Lung microvascular endothelial cell (primary cell): ENCODE measurements at places on chromosomes 4 and X. TPM values are rescaled to one million over a fixed set of nuclear protein-coding genes. Genes with fewer than 3 reads are reported as not detected.

Gene ARHGAP6
- total RNA-seq, result under 0.01 and 0.22 TPM in 2 replicates

Gene FAM241A
- total RNA-seq, result 6.8 and 8.1 TPM in 2 replicates

Gene QRFPR
- 0.40 and 0.44 TPM in 2 replicates for total RNA-seq

Gene PPP1R2C
- total RNA-seq, result not detected in 2 replicates

Gene GPR173
- total RNA-seq, result 0.44 and 1.4 TPM in 2 replicates

Gene SCARB2
- total RNA-seq, result 165 and 174 TPM in 2 replicates

Gene KLHL5
- 81.3 and 98.8 TPM in 2 replicates for total RNA-seq

Gene TTC29
- total RNA-seq, result under 0.01 TPM in 1 of 2 replicates, not detected in the other

Gene PRPS1
- total RNA-seq, result 15.5 and 17.3 TPM in 2 replicates

Gene OPN1MW
- total RNA-seq, result 0.79 TPM in 1 of 2 replicates, not detected in the other

Gene PUDP
- 5.8 and 10.0 TPM in 2 replicates for total RNA-seq

Gene SH3TC1
- total RNA-seq, result 96.8 and 147 TPM in 2 replicates

Gene TMEM35A
- 0.99 and 4.8 TPM in 2 replicates for total RNA-seq

Gene GPR119
- not detected in 2 replicates for total RNA-seq

Gene UGT2B7
- not detected in 2 replicates for total RNA-seq

Gene BEX5
- total RNA-seq, result not detected in 2 replicates

Gene S100P
- 0.22 and 0.40 TPM in 2 replicates for total RNA-seq

Gene GLOD5
- not detected in 2 replicates for total RNA-seq

Gene PABPC1L2A
- not detected in 2 replicates for total RNA-seq

Gene RBM46
- total RNA-seq, result 0.22 TPM in 1 of 2 replicates, not detected in the other

Gene TRAPPC11
- 21.6 and 22.6 TPM in 2 replicates for total RNA-seq

Gene FGF5
- total RNA-seq, result 0.22 TPM in 1 of 2 replicates, not detected in the other

Gene MAGEB3
- total RNA-seq, result not detected in 2 replicates

Gene GAGE1
- total RNA-seq, result not detected in 2 replicates

Gene OCIAD1
- total RNA-seq, result 53.0 and 54.4 TPM in 2 replicates

Gene ASB12
- not detected in 2 replicates for total RNA-seq

Gene MTNR1A
- not detected in 2 replicates for total RNA-seq

Gene SLC49A3
- 4.1 and 7.7 TPM in 2 replicates for total RNA-seq

Gene FGFRL1
- 6.3 and 16.9 TPM in 2 replicates for total RNA-seq

Gene CXorf49
- not detected in 2 replicates for total RNA-seq

Gene ODAM
- total RNA-seq, result not detected in 2 replicates

Gene CXCR3
- total RNA-seq, result not detected in 2 replicates

Gene WDR17
- total RNA-seq, result under 0.01 and 0.22 TPM in 2 replicates

Gene TKTL1
- total RNA-seq, result under 0.01 TPM in 1 of 2 replicates, not detected in the other

Gene HMGB3
- 24.4 and 25.3 TPM in 2 replicates for total RNA-seq

Gene EDNRA
- under 0.01 and 0.22 TPM in 2 replicates for total RNA-seq

Gene CXCL13
- not detected in 2 replicates for total RNA-seq

Gene ASMT
- total RNA-seq, result not detected in 2 replicates

Gene MANBA
- 6.8 and 9.1 TPM in 2 replicates for total RNA-seq

Gene SMIM10L2A
- total RNA-seq, result 0.40 and 0.65 TPM in 2 replicates

Gene STATH
- total RNA-seq, result not detected in 2 replicates

Gene SULT1E1
- 3.4 and 5.2 TPM in 2 replicates for total RNA-seq

Gene EMCN
- 34.1 and 41.8 TPM in 2 replicates for total RNA-seq

Gene SETD7
- 38.8 and 63.3 TPM in 2 replicates for total RNA-seq

Gene GYPE
- total RNA-seq, result not detected in 2 replicates

Gene FREM3
- 0.22 and 0.60 TPM in 2 replicates for total RNA-seq

Gene MND1
- 0.40 and 2.8 TPM in 2 replicates for total RNA-seq

Gene KCNE5
- total RNA-seq, result under 0.01 TPM in 1 of 2 replicates, not detected in the other

Gene SNCA
- total RNA-seq, result 56.2 and 148 TPM in 2 replicates

Gene RIBC1
- under 0.01 TPM in 1 of 2 replicates, not detected in the other for total RNA-seq

Gene SOD3
- 0.20 TPM in 1 of 2 replicates, not detected in the other for total RNA-seq

Gene GPR34
- total RNA-seq, result not detected in 2 replicates

Gene RAB41
- total RNA-seq, result not detected in 2 replicates

Gene SPANXA2
- total RNA-seq, result not detected in 2 replicates

Gene IBSP
- not detected in 2 replicates for total RNA-seq
